ENCODE measurements at places on chromosomes 12 and 14.

DNA sequence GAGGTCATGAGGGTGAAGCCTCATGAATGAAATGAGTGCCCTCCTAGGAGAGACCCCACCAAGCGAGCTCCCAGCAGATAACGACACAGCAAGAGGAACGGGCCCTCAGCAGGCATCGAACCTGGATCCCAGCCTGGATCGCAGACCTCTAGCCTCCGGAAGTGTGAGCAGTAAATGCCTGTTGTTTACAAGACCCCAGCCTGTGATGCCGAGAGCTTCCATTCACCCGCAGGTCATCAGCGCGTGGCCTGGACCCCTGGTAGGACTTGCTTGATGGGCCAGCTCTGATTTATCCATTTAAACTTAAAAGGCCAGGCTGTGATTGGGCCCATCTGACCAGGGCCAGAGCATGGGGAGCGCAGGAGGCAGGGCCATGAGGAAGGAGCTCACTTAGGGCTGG is 7.0 kb downstream of the TMEM179 start:
- no peak for DNase-seq

DNA sequence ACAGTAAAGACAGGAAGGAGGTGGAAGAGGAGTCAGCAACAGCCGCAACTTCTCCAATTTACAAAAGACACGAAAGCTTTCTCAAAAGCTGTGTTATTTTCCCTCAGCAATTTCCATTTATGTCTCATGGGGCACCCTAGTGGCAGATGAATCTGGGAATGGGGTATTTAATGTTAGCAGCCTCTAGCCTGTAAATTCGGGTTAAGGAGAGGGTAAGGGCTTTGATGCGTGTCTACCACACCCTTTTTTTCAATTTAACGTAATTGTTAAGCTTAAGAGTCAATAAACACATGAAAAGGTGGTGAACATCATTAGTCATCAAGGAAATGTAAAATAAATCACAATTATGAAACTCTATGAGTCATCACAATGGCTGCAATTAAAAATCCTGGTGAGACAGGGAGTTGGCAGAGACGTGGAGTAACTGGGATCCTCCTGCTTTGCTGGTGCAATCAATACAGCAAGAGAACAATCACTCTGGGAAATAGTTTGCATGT is 986.4 kb downstream of the AACS start:
- no peak for DNase-seq

DNA sequence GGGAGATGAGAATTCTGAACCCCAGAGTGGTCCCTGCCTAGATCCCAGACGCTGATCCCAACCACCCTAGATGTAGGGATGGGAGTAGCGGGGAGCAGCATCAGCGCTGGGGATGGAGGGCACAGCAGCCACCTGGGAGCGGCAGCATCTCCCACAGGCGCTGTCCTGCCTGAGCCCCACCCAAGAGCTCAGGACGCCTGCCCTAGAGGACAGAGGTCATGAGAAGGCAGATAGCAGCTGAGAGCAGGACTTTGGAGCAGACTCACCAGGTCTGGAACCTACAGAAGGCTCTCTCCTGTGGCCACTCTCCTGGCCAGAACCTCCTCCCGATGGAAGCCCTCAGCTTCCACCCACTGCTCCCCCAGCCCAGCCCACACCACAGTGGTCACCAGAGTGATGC is 7.2 kb downstream of the CCDC85C start:
- no peak for DNase-seq

DNA sequence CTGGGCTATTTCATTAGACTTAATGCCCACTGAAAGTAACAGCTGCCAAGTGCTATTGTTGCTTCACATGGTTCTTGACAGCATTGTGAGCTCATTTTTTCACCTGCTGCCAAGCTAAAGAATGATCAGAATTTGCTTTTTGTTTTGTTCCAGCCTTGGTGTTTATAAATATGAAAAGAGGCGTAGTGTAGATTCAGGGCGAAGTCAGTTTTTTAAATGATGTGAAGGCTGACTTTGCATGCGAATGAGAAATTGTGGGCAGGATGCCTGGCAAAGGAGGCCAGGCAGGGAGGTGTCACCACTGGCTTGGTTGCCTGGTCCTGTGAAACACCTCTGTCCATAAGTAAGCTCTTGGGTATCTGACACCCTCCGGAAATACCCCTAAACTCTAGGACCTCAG is 93.3 kb upstream of the NAP1L1 start:
- no peak for DNase-seq

DNA sequence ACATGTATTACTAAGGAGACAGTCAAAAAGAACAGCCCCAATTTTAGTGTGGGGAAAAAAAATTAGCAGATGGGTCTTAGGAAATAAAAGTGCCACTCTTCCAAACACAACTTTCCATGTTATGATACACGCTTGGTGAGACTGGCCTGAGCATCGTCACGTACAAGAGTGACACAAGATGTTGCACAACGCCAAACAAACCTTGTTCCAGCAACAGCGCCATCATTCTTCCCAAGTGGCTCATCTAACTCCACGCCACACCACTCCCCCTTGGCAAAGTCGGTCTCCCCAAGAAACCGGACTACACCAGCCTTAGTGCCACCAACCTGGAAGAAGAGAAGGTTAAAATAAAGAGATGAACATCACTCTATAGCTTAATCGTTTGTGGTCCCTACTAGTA is 58.7 kb downstream of the CLIP1 start:
- no peak for DNase-seq

DNA sequence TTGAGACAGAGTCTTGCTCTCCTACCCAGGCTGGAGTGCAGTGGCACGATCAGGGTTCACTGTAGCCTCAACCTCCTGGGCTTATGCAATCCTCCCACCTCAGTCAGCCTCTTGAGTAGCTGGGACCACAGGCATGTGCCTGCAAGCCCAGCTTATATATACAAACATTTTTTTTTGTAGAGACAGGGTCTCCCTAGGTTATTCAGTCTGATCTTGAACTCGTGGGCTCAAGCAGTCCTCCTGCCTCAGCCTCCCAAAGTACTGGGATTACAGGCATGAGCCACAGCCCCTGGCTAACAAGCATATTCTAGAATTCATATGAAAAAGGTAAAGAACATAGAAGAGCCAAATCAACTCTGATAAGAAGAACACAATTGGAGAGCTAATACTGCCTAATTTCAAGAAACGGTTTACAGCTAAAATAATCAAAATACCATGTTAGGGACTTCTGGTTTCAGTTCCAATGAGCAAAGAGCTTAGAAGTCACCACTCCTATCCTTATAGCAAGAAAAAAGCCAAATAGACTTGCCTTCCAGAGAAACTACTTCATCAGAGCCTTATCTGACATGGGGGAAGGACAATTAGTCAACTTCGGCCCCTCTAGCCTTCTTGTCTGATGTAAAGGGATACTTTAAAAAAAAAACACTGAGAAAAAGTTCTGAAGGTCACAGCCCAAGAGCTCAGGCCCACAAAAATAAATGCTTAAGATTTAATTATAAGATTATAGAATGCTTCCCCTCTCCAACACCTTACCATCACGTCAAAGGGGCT is 37.6 kb downstream of the TMEM116 start:
- no peak for DNase-seq

DNA sequence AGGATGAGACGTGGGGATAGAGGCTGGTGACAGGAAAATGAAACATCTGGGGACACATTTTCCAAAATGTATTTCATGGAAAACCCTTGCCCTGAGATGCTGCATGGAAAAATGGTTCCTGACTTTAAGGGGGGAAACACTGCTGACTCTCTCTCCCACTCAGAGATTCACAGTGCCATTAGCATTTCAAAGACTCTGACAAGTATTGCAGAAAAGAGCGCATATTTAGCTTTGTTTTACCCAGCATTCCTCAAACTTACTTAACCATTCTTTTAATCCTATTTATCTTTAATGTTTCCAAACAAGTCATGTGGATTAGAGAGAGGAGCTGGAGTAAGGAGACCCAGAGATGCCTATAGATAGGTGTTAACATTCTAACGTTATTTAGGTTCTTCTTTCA is 141.8 kb upstream of the DYRK2 start:
- no peak for DNase-seq

DNA sequence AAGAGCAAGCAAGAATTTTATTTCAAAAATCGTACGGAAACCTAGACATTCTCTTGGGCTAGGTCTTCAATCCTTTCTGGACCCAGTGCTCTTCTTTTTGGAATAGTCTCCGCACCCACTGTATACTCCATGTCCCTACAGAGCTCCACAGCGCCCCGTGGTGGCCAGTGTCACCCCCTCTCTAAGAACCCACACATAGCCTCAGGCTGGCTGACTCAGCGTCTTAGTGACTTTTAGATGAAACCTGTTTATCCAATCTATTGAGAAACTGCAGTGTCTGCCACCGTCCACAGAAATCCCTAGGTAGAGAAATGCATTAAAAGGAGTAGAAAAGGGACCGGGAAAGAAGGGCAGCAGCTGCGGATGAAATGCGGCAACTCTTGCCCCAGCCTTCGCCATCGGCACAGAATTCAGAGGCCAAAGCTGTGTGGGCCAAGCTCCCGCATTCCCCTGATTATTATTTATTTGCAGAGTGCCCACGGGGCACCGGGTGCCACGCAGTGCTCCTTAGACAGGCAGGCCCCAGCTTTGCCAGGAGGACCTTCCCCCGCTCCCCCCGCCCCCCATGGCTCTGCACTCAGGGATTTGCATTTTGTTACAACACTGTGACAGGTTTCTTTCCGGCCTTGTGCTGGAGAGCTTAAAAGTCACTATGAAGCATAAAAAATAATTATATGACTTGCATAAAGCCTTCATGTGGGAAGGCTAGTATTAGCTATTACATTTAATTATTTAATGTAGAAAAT is 170.1 kb upstream of the FKBP4 start:
- no peak for DNase-seq

GRCh38 chr14:65369560-65369959 is 43.0 kb upstream of the FUT8 start:
- peak; percentile 84 for DNase-seq

- peak; percentile 72 for DNase-seq
These were observed 895 bp upstream of the CCDC88C start for GRCh38 chr14:91418387-91419043.

GRCh38 chr12:98418357-98419075 is 96.9 kb upstream of the TMPO start:
- no peak for DNase-seq

GRCh38 chr12:5912011-5912410 is 33.0 kb downstream of the ANO2 start:
- no peak for DNase-seq

GRCh38 chr14:30551460-30551859 is 7.5 kb upstream of the G2E3 start:
- no peak for DNase-seq
